CD4-positive, alpha-beta T cell treated with Interleukin-10 for 1 hour (primary cell): ENCODE measurements at places on chromosomes 6 and 20.

DNA sequence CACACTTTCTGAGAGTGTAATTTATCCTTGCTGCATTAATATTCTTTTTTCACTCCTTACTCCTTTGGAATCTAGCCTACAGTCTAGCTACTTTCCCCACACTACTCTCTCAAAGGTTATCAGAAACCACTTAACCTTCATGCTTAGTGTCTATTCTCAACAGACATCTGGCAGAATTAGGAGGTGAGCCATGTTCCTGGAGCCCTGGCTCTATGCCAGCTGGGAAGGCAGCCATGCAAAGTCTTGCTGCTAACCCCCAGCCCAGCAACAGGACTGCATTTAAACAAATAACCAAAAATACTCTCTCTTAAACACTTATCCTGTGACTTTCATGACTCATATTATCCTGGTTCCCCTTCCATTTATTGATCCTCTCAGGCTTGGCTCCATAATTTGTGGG lies 260.2 kb downstream of the BCKDHB start:
- DNase-seq: no peak

DNA sequence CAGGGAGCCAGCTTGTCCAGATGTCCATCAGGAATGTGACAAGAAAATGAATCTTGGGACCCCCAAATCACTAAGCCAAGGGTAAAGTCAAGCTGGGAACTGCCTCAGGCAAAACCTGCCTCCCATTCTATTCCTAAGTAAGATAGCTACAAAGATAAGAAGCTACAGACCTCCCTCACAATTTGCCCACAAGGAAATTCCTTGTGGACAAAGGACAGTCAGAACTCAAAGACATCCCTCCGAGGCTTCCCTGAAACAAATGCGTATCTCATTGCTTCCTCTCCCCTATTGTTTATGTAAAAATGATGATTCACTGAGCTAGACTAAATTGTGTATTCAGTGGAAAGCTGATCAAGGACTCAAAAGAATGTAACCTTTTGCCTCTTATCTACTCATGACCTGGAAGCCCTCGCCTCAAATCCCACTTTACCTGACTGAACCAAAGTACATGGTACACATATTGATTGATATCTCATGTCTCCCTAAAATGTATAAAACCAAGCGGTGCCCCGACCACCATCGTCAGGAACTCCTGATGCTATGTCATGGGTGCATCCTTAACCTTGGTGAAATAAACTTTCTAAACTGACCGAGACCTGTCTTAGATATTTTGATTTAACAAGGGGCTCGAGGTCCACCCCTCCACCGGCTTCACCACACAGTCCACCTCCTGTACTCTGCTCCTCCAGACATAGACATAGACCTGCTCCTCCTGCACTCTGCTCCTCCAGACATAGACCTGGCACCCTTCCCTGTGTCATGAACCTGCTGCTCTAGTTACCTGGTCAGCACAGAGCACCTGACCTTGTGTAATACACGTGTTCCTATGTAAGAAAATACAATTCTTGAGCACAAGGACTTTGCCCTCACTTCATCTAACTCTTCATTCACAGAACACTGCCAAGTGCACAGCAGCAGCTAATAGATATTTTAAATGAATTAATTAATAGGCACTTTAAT lies 81.4 kb downstream of the WDR27 start:
- DNase-seq: no peak

GRCh38 chr6:45678285-45678607 lies 300.5 kb upstream of the SUPT3H start:
- no peak for DNase-seq

GRCh38 chr6:134123666-134124208 lies 71.3 kb upstream of the SLC2A12 start:
- peak; percentile 57 for DNase-seq

DNA sequence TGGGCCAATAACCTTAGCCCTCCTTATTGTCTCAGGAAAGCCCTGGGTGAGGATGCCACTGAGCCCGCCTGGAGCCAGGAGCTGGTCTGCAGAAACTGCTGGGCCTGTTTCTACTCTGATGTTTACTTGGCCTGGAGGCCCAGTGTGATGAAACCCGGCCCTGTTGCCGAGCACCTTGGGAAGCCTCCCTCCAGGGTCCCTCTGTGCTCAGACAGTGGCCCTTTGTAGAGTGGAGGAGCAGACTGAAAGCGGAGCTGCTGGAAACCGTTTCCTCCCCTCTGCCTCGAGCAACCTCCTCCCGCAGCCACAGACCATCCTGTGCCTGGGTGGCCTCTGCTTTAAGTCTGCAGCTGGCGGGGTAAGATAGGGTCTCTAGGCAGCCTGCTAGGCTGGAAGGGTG lies 84.1 kb upstream of the EPB41L1 start:
- no peak for DNase-seq

GRCh38 chr6:41519745-41520699 lies 26.2 kb upstream of the FOXP4 start:
- no peak for DNase-seq

DNA sequence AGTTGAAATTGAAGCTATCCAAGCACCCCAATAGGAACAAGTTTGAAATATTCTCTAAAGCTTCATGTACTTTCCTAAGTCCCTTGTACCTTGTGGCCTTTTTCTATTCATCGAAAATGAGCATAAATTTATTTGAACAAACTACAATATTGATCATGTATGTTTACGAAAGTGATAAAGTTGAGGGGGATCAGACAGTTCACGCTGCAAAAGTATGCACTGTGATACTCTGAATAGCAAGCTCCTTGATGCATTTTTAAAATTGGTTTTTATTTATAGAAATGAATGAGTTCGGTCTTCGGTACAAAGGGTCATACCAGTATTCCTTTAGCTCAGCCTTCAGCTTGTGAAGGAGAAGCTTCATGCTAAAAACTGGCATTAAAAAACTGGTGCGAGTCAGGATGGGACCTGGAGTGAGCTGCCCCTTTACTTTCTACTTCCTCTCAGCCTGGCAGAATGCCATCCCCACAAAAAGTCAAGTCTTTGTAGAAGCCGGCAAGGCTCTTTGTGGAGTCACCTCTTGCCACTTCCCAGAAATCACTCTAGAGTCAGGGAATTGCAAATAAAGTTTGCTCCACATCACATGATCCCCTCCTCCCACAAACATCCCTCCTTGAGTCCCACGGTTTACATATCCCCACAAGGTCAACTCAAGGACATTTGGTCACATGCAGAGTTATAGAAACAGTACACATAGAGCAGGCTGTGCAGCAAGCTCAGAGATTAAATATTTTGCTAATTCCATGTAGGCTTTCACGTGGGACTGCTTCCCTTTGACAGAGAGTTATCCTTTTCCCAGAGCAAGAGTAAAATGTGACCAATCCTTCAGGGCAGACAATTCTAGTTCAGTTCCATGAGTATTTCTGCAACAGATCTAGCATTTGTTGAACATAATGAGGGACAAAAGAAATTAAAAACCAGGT lies 34.6 kb upstream of the ADGRF1 start:
- no peak for DNase-seq

DNA sequence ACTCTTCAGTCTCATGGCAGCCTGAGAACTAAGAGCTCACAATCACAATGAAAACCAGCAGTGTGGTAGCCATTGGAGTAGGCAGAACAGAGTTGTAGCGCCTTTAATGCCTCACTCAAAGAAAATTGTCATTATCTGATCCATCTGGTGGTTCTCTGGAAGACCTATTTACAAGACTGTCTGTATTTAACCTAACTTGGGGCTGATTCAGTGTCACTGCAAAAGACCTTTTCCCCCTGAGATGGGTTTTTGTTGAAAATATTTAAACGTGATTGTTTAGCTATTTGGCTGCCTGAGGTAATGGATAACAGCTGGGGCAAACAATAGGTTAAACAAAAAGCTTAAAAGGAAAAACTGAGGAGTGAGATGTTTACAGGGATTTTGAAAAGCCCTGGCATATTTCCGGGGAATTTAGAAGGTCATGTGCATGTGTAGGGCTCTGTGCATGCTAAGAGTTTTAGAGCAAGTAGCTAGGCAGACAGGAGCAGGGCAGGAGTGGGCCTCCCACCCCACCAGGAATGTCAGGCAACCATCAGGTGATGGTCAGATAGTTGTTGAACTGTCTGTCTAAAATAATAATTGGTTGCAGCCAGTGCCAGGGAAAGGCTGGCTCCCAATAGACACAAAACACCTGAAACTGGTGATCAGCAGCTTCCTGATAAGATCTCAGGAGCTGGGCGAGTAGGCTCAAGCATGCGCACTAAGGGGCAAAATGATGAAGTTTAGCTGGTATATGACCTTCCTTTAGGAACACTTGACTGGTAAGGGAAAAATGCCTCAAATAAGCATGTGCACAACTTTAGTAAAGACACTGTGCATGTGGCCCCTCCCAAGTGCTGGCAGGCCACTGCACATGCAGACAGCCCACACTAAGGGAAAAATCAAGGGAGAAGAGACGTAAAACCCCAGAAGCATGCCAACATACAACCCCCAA lies 70.8 kb upstream of the AKIRIN2 start:
- DNase-seq: no peak
